ENCODE measurements at places on chromosomes 3 and 15.

- no peak for DNase-seq
Measured at GRCh38 chr3:33746416-33747116, 28.5 kb upstream of the CLASP2 start.

DNA sequence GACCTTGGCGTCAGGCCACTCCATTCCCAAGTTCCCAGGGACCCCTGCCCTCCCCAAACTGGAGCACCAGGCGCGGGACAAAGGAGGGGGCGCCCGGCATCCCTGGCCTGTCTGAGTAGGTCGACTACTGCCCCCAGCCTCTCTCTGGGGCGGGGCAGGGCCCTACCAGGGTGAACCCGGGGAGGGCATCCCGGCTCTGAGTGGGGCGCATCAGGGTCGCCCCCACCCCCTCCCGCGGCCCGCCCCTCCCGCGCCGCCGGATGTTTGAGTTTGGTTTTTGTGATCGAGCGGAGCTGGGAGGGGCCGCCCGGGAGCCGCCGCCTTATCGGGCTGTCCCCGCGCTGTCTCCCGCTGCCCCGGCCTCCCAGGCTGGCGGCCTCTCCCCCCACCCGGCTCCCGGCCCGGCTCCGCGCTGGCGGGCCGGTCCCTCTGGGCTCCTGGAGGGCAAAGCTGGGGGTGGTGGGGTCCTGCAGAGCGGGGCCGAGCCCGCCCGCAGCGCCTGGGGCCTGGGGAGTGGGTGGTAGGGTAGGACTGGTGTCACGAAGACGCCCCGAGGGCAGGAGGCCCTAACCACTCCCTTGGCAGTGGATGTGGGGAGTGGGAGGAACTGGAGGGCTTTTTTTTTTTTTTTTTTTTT lies 47.2 kb upstream of the SMAD6 start:
- DNase-seq = no peak

DNA sequence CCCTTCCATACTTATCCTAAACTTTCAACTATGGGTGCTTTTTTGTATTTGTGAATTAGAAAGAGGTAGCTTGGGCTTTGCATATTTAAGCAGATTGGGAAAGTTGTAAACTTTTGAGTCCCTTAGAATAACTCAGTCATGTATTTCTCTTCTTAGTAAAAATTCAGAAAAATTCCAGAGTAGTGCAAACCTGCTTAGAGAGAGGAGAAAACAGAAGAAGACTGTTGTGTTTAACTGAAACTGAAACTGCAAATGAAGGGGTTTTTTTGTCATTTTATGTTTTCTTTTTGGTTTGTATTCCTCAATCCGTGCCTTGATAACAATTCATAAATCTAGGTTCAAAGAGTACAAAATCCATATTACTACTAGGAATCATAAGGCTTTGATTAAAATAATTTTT lies 31.3 kb downstream of the CD200 start:
- no peak for DNase-seq

DNA sequence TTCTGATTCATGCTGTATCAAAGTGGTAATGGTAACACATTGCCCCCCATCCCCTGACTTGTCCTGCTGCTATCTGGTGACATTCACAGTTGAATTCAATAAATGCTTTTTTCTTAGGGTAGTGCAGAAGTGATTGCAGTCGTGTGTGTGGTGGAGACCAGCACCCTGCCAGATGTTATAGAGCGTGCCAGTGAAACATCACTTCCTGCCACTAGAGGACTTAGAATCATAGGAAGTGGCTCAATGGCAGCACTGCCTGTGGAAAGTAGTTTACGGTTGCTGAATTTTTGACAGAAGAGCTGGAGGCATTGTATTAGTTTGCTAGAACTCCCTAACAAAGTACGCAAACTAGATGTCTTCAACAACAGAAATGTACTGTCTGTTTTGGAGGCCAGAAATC lies 37.4 kb upstream of the P2RY12 start:
- no peak for DNase-seq

DNA sequence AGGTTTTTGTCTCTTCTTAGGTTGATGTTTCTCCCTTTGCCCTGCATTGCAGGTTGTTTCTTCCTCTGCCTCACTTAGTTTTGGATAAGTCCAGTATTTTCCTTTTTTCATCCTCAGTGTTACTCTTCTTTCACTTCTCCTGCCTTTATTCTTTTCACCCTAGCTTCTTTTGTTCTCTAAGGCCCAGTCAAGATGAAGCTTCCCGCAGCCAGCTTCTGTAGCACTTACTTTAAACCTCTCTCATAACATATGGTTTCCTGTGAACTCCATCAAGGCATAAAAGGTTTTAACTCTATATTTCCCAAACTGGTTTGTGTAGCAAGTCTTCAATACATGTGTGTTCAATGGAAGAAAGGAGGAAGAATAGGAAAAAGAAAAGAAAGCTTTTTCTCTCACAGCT lies 54.1 kb downstream of the TP63 start:
- no peak for DNase-seq

DNA sequence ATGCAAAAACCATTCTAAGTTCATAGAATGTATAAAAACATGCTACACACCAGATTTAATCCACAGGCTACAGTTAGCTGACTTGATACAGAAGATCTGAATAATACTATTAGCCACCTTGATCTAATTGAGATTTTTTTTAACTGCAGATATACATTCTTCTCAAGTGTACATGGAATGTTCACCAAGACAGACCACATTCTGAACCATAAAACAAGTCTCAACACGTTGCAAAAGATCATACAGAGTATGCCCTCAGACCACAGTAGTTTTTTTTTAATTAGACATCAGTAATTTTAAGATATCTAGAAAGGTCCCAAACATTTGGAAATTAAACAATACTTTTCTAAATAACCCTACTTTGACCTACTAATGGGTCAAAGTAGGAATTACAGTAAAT lies 83.3 kb downstream of the FGF7 start:
- DNase-seq = no peak

- no peak for DNase-seq
Measured at GRCh38 chr3:13114811-13115575, 41.8 kb upstream of the IQSEC1 start.

DNA sequence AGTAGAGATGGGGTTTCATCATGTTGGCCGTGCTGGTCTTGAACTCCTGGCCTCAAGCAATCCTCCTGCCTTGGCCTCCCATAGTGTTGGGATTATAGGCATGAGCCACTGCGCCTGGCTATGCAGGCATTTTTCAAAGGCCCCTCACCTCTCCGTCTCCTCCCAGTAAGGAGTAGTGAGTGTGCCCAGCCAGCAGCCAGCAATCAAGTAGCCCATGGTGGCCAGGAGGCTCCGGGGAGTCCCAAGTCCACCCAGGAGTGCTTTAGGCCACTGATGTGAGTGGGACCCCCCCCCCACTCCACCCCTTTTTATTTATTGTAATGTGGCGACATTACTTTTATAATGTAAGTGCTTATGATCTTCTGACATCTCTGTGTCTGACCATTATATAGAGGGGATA lies 8.1 kb downstream of the ISG20 start:
- DNase-seq = no peak

DNA sequence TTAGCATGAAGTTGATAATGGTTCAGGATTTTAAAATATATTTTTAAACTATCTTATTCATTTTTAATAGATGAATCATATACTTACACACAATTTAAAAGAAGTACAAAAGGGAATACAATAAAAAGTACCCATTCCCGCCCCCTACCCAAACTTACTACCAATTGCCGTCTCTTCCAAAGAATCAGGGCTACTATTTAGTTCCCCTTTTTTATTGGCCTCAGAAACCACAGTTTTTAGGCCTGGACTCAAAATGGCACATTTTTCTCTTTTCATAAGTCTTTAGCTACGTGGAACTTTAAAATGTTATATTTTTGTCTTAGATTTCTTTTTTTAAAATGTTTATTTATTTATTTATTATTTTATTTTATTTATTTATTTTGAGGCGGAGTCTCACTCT lies 18.0 kb downstream of the LRRK1 start:
- DNase-seq = no peak

DNA sequence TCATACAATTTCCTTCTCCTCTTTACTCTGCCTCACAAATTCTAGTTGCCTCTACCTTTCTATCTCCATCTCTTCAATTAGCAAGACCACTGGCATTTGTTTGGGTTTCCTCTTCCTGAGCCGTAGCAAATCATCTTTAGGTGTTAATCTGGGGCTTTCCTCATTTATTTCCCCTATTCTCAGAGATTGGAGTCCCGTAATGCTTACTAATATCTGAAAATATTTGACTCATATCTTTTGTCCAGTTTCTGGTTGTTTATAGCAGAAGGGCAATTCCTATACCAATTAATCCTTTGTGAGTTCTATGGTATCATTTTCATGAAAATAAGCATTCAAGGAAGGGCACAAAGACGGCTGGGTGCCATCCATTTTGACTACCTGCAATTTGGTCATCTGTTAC lies 103.7 kb downstream of the NR2E3 start:
- no peak for DNase-seq

DNA sequence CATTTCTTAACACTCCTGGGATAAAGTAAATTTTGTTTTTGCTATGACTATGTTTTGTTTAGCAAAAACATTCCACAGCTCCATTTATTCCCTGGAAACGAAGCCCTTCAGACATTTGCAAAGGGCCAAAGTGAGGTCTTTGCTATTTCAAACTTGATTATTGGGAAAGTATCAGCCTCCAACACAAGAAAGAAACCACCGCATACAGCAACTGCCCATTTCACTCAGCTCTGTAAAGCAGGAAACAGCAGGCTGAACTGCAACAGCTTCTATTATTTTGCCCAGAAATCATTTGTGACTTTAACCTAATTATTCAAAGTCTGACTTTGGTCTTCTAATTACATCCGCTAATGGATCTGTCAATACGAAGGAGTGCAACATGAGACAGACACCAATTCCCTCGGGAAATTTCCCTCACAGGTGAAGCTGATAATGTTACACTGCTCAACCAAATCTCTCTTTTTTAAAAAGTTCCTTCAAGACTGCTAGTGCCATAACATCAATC lies 72.1 kb downstream of the RFTN1 start:
- no peak for DNase-seq
